ENCODE measurements at places on chromosomes 4 and X. TPM values are rescaled to one million over a fixed set of nuclear protein-coding genes. Genes with fewer than 3 reads are reported as not detected.

SYTL5 gene
- total RNA-seq, result not detected

PPARGC1A gene
- total RNA-seq, result 14.5 TPM

GPR143 gene
- total RNA-seq, result not detected

DNA sequence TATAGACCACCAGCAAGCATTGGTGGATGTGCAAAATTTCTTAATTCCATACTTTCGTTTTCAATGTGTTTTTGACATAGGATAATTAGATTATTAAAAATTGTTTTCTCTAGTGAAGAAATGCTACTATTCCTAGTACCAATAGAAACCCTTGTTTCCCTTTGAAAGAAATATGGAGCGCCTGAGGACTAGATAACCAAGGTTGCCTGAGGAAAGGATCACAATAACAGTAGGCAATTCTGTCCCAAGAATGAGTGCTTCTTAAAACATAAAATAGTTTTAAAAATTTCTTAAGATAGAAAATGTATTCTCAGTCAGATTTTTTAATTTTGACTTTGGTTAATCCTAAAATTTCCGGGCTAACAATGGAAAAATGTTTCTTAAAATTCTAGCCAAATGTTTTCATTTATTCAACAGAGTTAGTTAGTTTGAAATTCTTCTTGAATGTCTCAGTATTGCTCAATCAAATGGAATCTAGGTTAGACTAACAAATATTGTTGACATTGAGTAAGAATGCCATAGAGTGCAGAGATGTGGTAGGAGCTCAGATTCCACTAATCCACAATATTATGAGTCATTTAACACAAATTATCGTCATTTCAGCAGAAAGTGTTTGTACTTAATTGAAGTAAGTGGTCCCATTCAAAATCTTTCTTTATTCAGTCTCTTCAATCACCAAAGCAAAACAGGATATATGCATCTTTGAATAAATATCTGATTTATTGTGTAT, 666.0 kb downstream of the GRID2 start:
- H3K36me3 ChIP-seq, result no peaks in the 10 kb centered on the region
- H3K4me3 ChIP-seq, result no peak overlapping the region
- no peaks in the 10 kb centered on the region for H3K4me1 ChIP-seq
- H3K27ac ChIP-seq, result no peak overlapping the region

DNA sequence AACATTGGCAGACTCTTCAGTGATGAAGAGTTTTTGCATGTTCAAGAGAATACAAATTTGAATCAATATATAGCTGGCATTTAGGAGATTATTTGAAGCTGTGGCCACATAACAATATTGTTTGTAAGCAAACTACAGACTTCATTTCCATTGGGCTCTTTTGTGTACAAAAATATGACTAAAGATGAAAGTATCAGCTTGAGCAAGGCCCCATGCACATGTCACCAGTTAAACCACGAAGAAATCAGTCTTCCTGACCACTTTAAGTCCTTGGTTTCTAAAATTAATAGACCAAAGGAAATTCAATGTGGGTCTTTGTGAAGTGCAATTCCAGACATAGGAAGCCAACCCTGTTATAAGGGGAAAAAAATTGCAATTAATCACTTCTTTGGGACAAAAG, 1664.6 kb upstream of the ADGRL3 start:
- no peaks in the 10 kb centered on the region for H3K27me3 ChIP-seq
- no peak overlapping the region for H3K27ac ChIP-seq
- no peak overlapping the region for H3K4me3 ChIP-seq
- no peak for DNase-seq
- H3K4me1 ChIP-seq, result no peaks in the 10 kb centered on the region

GRCh38 chrX:137654481-137654880, 88.6 kb downstream of the ZIC3 start:
- H3K36me3 ChIP-seq, result no peaks in the 10 kb centered on the region
- DNase-seq, result no peak
- no peak overlapping the region for H3K4me3 ChIP-seq

GRCh38 chrX:115333446-115333845, 43.9 kb downstream of the LUZP4 start:
- peaks cover 3% of the 10 kb centered on the region for H3K4me1 ChIP-seq
- no peaks in the 10 kb centered on the region for H3K27me3 ChIP-seq
- H3K4me3 ChIP-seq, result no peak overlapping the region

- H3K27ac ChIP-seq, result no peak overlapping the region
- H3K4me1 ChIP-seq, result no peaks in the 10 kb centered on the region
- H3K27me3 ChIP-seq, result no peaks in the 10 kb centered on the region
- H3K36me3 ChIP-seq, result no peaks in the 10 kb centered on the region
- H3K4me3 ChIP-seq, result no peak overlapping the region
Observed at GRCh38 chrX:36898301-36898700, 109.9 kb upstream of the FAM47C start.

DNA sequence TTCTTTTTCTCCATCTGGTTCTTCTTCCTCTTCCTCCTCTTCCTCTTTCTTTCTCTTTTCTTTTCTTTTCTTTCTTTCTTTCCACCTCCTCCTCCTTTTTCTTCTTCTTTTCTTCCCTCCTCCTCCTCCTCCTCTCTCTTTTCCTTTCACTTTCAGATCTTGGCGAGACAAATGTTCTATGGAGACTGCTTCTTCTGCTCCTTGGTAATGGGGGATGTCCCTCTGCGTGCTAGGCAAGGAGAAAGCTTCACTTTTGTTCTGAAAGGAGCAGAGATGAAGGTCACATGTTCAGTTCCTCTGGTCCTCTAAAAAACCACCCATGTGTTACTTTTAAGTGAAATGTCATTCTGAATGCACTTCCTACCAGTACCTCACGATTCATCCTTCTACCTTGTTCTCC, 33.2 kb downstream of the NBDY start:
- H3K27me3 ChIP-seq, result no peaks in the 10 kb centered on the region
- no peak overlapping the region for H3K27ac ChIP-seq
- no peaks in the 10 kb centered on the region for H3K36me3 ChIP-seq

- H3K27ac ChIP-seq, result peak overlapping the region; percentile 57
- H3K4me3 ChIP-seq, result peak overlapping the region; percentile 9
- no peak for DNase-seq
- peaks cover 90% of the 10 kb centered on the region for H3K4me1 ChIP-seq
Observed at GRCh38 chr4:109440948-109441347, 7.3 kb downstream of the SEC24B start.

DNA sequence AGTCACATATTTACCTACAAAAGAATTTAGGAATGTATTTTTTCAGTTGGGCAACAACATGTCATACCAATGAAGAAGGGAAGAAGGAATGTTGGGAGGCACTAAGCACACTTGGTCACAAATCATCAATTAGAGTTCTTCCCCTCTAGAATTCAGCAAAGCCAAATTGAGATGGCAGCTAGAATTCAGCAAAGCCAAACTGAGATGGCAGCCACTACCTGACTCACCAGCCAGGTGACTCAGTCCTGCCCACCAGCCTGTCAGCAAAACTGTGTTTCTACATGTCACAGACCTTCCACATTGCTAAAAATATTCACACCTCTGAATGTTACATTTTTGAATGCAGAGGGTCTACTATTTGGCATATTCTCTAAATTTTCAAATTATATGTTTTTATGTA, 63.2 kb upstream of the NOCT start:
- DNase-seq, result no peak
- H3K27ac ChIP-seq, result no peak overlapping the region
- H3K4me3 ChIP-seq, result no peak overlapping the region
- H3K36me3 ChIP-seq, result no peaks in the 10 kb centered on the region
- H3K4me1 ChIP-seq, result peaks cover 10% of the 10 kb centered on the region
- H3K27me3 ChIP-seq, result no peaks in the 10 kb centered on the region

GRCh38 chr4:168039593-168039992, 52.7 kb upstream of the ANXA10 start:
- no peaks in the 10 kb centered on the region for H3K36me3 ChIP-seq
- no peaks in the 10 kb centered on the region for H3K27me3 ChIP-seq
- H3K4me3 ChIP-seq, result no peak overlapping the region
- no peaks in the 10 kb centered on the region for H3K4me1 ChIP-seq
- H3K27ac ChIP-seq, result no peak overlapping the region

GRCh38 chrX:149433451-149433850, 71.7 kb downstream of the IDS start:
- H3K27ac ChIP-seq, result no peak overlapping the region
- H3K36me3 ChIP-seq, result no peaks in the 10 kb centered on the region
- H3K4me1 ChIP-seq, result no peaks in the 10 kb centered on the region
- no peak for DNase-seq

DNA sequence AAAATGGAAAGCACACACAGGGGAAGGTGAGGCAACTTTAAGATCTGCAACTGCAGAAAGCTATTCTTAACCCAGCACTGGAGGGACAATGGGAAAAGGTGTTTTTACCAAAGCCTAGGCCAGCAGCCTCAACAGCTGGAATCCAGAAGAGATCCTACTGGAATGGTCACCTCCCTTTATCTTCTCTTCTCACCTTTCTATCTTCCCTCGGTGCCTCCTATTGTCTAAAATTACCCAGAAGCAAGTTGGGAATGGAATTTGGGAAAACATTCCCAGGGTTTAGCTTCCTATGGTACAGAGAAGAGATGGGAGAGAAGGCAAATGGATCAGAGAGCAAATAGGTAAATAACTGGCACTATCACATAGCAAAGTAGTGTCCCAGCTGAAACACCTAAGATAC, 73.1 kb downstream of the TIGD2 start:
- no peak overlapping the region for H3K4me3 ChIP-seq
- H3K4me1 ChIP-seq, result no peaks in the 10 kb centered on the region
- H3K36me3 ChIP-seq, result no peaks in the 10 kb centered on the region
- no peak for DNase-seq
- no peak overlapping the region for H3K27ac ChIP-seq

- no peaks in the 10 kb centered on the region for H3K27me3 ChIP-seq
- DNase-seq, result no peak
- no peak overlapping the region for H3K27ac ChIP-seq
- peaks cover 19% of the 10 kb centered on the region for H3K4me1 ChIP-seq
- no peak overlapping the region for H3K4me3 ChIP-seq
- no peaks in the 10 kb centered on the region for H3K36me3 ChIP-seq
Observed at GRCh38 chr4:3481783-3482393, 18.8 kb downstream of the DOK7 start.

DNA sequence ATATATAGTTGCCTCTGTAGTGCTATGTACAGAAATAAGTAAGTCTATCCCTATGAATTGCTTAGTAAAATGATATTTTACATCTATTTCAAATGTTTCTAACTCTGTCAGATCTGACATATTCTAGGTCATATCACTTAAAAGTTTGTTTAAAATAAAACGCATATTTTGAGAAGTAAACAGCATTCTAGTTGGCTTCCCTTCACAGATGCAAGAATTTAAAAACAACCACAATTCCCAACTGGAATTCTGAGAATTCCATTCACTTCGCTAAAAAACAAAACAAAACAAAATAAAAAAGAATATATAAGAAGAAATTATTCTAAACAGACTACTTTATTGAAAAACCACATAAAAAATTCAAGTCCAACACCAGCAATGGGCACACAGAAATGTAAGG, 126.0 kb downstream of the PPP3CA start:
- H3K4me1 ChIP-seq, result peaks cover 62% of the 10 kb centered on the region
- no peak overlapping the region for H3K27ac ChIP-seq
- H3K36me3 ChIP-seq, result no peaks in the 10 kb centered on the region

DNA sequence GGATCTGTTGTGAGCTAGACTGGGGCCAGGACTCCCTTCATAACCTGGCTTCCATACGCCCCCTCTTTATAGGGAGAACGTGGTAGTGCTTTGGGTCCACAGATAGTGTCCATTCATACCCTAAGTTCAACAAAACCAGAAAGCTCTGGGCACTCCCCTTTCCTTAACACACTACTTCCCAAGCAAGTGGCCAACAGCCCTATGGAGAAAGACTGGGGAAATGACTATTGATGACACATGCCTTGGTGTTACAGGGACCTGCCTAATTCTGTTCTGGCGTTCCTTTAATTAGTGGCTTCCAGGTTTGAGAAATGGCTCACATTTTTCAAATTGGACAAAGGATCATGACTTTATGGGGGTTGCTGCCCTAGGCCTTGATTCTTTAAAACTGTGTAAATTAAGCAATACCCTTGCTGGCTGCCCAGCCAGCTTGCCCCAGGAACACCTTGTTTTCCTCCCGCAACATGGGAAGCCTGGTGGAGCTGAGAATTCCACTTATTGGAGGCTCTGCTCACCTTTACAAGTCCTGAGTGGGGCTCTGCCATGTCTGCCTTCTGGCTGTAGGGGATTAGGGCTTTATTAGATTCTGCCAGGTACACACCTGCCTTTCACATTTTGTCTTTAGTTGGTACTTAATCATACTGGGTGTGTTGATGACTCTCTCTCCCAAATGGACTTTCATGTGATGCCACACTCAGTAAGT, 61.1 kb downstream of the RGS12 start:
- H3K36me3 ChIP-seq, result no peaks in the 10 kb centered on the region
- no peak overlapping the region for H3K4me3 ChIP-seq
- no peak overlapping the region for H3K27ac ChIP-seq
- DNase-seq, result peak; percentile 70
- no peaks in the 10 kb centered on the region for H3K4me1 ChIP-seq
- no peaks in the 10 kb centered on the region for H3K27me3 ChIP-seq
